ENCODE measurements at places on chromosomes 2 and 18. TPM values are rescaled to one million over a fixed set of nuclear protein-coding genes. Genes with fewer than 3 reads are reported as not detected.

TCF23 gene
- not detected for total RNA-seq

ALLC gene
- total RNA-seq = not detected

LBH gene
- 215 TPM for total RNA-seq

HNMT gene
- 31.0 TPM for total RNA-seq

VWC2L gene
- total RNA-seq = not detected

TET3 gene
- total RNA-seq = 2.7 TPM

PRKAG3 gene
- total RNA-seq = not detected

FBXO15 gene
- not detected for total RNA-seq

ANTXR1 gene
- total RNA-seq = 137 TPM

DBI gene
- total RNA-seq = 91.3 TPM
